ENCODE measurements at places on chromosomes 4 and X.

DNA sequence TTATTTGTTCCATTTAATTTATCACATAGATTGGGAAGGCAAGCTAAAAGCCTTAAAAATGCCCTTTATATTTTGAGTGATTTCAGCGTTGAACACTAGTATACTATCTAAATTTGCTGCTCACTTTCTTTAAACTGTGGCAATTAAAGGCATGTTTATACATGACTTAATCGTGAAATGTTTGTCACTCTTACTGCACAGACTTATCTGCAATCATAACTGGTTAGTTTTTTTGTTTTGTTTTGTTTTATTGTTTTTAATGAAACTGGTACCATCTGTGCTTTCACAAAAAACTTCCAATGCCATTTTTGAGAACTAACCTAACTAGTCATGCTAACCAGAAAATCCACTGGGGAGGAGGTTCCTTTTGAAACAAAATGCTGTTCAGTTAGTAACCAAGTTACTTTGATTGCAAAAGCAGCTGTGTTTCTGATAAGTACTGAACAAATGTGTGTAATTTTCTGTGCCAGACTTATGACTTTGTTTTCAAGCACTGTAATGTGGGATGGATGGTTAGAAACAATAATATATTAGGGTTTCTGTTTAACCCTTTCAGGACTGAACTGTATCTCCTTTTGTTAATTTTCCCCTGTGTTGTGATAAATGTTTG is 56.1 kb downstream of the CCKAR start:
- no peak for DNase-seq

- DNase-seq, result no peak
Observed at GRCh38 chrX:147626605-147627004, 285.1 kb upstream of the FMR1 start.

DNA sequence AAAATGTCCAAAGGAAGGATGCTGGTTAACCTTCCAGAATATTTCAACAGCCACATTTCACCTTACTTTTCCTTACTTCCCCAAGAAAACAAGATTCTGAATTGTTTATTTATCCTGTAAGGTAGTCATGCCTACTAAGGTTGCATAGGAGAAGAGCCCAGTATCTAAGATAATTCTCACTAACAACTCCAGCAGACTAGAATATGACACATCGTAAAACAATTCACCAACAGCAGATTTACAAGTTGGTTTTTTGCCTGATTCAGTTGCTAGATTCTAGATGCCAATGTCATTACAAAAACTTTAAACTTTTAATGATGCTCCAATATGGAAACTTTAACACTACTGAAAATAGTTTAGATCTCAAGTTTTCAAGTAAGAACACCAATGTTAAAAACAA is 176.4 kb downstream of the IL13RA2 start:
- DNase-seq, result no peak

GRCh38 chrX:136794080-136794479 is 13.3 kb upstream of the ARHGEF6 start:
- DNase-seq, result no peak

- DNase-seq, result no peak
Observed at GRCh38 chrX:19256986-19257385, 86.7 kb upstream of the PDHA1 start.

DNA sequence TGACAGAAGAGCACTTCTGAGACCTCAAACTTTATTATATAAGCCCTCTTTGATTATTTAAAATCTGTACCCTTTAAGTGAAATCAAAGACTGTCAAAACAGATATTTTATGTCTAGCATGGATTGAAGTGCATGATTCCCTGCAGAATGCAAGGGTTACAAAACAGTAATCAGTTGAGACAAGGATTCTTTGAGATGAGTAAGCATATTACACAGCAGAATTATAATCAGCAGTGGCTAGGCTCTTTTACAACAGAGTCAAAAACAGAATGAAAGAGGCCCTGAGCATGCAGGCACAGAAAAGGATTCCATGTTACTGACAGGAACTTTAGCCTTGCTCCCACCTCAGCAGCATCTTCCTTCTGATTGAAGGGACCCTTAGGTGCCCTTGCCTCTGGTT is 487.9 kb upstream of the GALNT7 start:
- no peak for DNase-seq

GRCh38 chr4:171538601-171539100 is 274.6 kb upstream of the GALNTL6 start:
- DNase-seq, result no peak

- DNase-seq, result no peak
Observed at GRCh38 chr4:47654972-47655693, 170.1 kb downstream of the ATP10D start.

DNA sequence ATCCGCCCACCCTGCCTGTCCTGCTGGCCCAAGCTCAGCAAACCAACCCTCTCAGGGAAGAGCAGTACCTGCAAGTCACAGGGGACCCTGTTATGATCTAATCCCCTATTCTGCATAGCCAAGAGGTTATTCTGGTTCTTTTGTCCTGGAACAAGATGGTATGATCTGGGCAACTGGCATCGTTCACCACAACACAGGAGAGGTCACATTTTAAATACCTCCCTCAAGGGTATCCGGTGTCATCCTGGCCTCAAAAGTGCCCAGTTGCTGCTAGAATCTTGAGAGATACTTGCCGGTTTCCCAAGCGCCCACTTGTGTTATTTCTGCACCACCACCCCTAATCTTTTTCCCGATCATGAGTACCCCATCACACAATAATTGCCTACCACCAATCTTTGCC is 497.5 kb downstream of the BCOR start:
- DNase-seq, result no peak

GRCh38 chr4:21757248-21757647 is 191.3 kb downstream of the KCNIP4 start:
- DNase-seq, result no peak

GRCh38 chrX:31287861-31288260 is 216.0 kb upstream of the FTHL17 start:
- no peak for DNase-seq

DNA sequence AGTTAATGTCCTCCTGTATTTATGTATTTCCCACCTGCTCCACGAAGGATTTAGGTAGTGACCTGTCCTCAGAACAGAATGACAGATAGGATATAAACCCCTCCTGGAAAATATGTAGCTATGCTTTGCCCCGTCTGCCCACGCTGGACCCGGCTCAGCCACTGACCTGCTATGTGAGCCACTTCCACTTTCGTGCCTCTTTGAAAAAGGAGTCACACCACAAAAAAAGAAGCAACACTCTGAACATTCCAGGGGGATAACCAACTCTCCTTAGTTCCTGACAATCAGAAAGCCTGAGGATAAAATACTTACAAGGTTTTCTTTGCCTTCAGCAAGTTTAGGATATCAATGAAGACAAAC is 11.1 kb downstream of the ACSL1 start:
- no peak for DNase-seq
